ENCODE measurements at places on chromosomes 6 and 20. TPM values are rescaled to one million over a fixed set of nuclear protein-coding genes. Genes with fewer than 3 reads are reported as not detected.

GRCh38 chr6:104540743-104541142 lies 319.0 kb downstream of the HACE1 start:
- no peak overlapping the region for H3K4me3 ChIP-seq
- no peak for DNase-seq
- H3K36me3 ChIP-seq = no peaks in the 10 kb centered on the region
- H3K4me1 ChIP-seq = no peaks in the 10 kb centered on the region
- no peaks in the 10 kb centered on the region for H3K27me3 ChIP-seq

GRCh38 chr6:157089258-157089657 lies 234.1 kb downstream of the TMEM242 start:
- no peak overlapping the region for H3K4me3 ChIP-seq
- H3K27ac ChIP-seq = no peak overlapping the region
- no peaks in the 10 kb centered on the region for H3K27me3 ChIP-seq
- peaks cover 12% of the 10 kb centered on the region for H3K4me1 ChIP-seq
- no peaks in the 10 kb centered on the region for H3K36me3 ChIP-seq

DNA sequence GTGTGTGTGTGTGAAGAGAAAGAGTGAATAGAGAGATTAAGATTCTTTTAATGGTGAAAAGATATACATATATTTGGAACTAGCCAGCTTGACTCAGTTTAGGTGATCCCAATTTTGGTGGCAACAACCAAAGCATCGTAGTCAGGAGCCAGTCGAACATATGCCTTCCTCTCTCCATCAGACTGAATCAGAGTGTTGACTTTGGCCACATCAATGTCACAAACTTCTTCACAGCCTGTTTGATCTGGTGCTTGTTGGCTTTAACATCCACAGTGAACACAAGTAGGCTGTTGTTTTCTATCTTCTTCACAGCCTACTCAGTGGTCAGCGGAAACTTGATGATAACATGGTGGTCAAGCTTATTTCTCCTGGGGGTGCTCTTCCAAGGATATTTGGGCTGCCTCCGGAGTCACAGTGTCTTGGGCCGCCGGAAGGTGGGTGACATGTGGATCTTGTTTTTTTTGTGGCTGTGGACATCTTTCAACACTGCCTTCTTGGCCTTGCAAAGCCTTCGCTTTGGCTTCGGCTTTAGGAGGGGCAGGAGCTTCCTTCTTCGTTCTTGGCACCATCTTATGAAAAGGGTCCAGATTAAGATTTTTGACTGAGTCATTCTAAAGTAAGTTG lies 3.4 kb downstream of the HLA-F start:
- H3K27me3 ChIP-seq = no peaks in the 10 kb centered on the region
- H3K4me1 ChIP-seq = no peaks in the 10 kb centered on the region
- H3K36me3 ChIP-seq = no peaks in the 10 kb centered on the region
- H3K4me3 ChIP-seq = no peak overlapping the region
- no peak overlapping the region for H3K27ac ChIP-seq

DNA sequence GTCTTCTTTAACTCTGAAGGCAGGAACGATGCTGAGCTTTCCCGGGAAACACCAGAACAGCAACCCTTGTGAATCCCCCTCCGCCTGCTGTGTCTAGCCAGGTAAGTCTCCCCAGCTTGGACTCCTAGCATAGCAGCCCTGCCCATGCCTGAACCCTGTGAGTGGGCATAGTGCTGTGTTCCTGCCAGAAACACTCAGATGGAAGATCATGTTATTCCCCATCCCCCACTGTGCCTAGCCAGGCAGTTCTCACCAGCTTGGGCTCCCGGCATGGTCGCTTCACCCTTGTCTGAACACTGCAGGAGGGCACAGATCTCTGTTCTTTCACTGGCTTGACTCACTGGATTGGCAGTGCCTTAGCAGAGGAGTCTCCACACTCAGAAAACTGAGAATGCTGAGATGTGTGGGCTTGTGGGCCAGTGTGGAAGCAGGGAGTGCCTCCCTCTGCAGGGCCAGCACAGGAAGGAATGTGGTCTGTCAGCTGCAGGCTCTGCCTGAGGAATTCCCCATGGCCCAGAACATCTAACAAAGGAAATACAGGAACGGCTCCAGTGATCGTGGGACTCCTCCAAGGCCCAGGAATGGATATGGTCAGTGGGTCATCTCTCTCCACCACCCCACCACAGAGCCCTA lies 440.1 kb upstream of the ADGRB3 start:
- H3K27me3 ChIP-seq = no peaks in the 10 kb centered on the region
- no peaks in the 10 kb centered on the region for H3K4me1 ChIP-seq
- no peak overlapping the region for H3K4me3 ChIP-seq
- no peak overlapping the region for H3K27ac ChIP-seq
- peak; percentile 12 for DNase-seq
- no peaks in the 10 kb centered on the region for H3K36me3 ChIP-seq

GRCh38 chr6:106064756-106065155 lies 21.4 kb upstream of the PRDM1 start:
- no peak overlapping the region for H3K27ac ChIP-seq
- H3K4me1 ChIP-seq = no peaks in the 10 kb centered on the region
- H3K4me3 ChIP-seq = no peak overlapping the region
- no peaks in the 10 kb centered on the region for H3K36me3 ChIP-seq
- no peaks in the 10 kb centered on the region for H3K27me3 ChIP-seq

- H3K4me1 ChIP-seq = no peaks in the 10 kb centered on the region
- DNase-seq = no peak
- H3K27me3 ChIP-seq = no peaks in the 10 kb centered on the region
Observed at GRCh38 chr6:163790266-163790840, 375.8 kb downstream of the QKI start.

- H3K27me3 ChIP-seq = no peaks in the 10 kb centered on the region
- no peak for DNase-seq
- no peaks in the 10 kb centered on the region for H3K36me3 ChIP-seq
Observed at GRCh38 chr6:47352194-47352920, 42.7 kb upstream of the TNFRSF21 start.

DNA sequence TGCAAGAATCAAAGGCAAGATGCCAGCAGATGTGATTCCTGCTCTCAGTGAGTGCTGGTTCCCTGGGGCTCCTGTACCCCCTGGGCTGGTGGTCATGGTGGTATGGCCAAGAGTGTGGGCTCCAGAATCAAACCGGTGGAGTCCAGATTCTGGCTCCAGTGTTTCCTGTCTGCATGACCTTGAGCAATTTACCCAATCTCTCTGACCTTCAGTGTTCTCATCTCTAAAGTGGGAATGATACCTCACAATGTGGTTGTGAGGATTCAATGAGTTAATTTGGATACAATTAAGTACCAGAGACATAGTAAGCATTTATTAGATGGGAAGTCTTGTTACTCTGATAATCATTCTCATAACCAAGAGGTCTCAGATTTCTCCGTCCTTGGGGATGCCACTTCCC lies 218.4 kb upstream of the JARID2 start:
- H3K27ac ChIP-seq = no peak overlapping the region
- no peaks in the 10 kb centered on the region for H3K27me3 ChIP-seq
- H3K4me3 ChIP-seq = no peak overlapping the region

DNA sequence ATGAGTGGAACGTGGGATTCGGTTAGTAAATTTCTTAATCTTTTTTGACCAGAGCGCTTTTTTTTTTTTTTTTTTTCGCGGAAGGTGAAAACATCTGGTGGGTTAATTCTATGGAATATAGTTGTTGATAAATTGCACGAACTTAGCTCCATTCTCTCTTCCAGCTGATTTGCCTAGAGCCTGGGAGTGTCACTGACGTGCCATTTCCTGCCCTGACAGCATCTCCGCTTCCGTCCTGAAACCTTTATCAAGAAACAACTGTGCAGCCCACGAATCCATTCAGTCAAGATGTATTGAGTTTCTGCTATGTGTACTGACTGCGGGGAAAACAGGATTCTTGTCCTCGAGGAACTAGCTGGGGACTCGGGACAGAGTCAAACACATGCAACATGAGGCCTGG lies 59.5 kb upstream of the TGM3 start:
- H3K27ac ChIP-seq = no peak overlapping the region
- H3K36me3 ChIP-seq = no peaks in the 10 kb centered on the region
- H3K4me3 ChIP-seq = no peak overlapping the region
- H3K27me3 ChIP-seq = no peaks in the 10 kb centered on the region
- H3K4me1 ChIP-seq = no peaks in the 10 kb centered on the region

DNA sequence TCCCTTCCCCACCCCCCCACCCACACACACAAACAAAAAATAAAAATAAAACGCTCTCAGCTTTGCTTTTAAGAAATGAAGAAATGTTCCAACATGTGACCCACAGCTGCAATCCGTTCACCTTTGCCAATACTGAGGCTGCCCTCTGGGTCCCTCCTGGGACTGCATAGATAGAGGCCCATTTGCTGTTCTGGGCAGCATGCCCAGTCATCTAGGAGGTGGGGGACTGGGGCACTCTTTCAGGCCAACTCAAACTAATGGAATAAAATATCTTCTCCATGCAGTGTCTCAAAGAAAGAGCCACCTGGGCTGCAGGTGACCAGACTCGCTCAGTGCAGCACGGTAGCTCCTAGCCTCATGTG lies 79.9 kb downstream of the SLC22A3 start:
- no peaks in the 10 kb centered on the region for H3K36me3 ChIP-seq
- peak; percentile 88 for DNase-seq
- no peak overlapping the region for H3K4me3 ChIP-seq
- H3K27me3 ChIP-seq = no peaks in the 10 kb centered on the region

- no peak overlapping the region for H3K4me3 ChIP-seq
- no peaks in the 10 kb centered on the region for H3K27me3 ChIP-seq
- peaks cover 22% of the 10 kb centered on the region for H3K4me1 ChIP-seq
- H3K36me3 ChIP-seq = no peaks in the 10 kb centered on the region
- H3K27ac ChIP-seq = no peak overlapping the region
Observed at GRCh38 chr20:32780749-32781655, 18.8 kb downstream of the DNMT3B start.

- H3K27ac ChIP-seq = no peak overlapping the region
- H3K27me3 ChIP-seq = no peaks in the 10 kb centered on the region
- DNase-seq = no peak
- no peaks in the 10 kb centered on the region for H3K36me3 ChIP-seq
Observed at GRCh38 chr20:41145821-41146620, 8.7 kb downstream of the PLCG1 start.

GRCh38 chr6:88609983-88610382 lies 353.4 kb downstream of the RNGTT start:
- no peaks in the 10 kb centered on the region for H3K4me1 ChIP-seq
- H3K27me3 ChIP-seq = no peaks in the 10 kb centered on the region
- H3K36me3 ChIP-seq = peaks cover 3% of the 10 kb centered on the region
- DNase-seq = no peak
- H3K4me3 ChIP-seq = no peak overlapping the region
- no peak overlapping the region for H3K27ac ChIP-seq

GRCh38 chr6:126743076-126743475 lies 375.4 kb upstream of the RSPO3 start:
- H3K4me3 ChIP-seq = no peak overlapping the region
- H3K36me3 ChIP-seq = no peaks in the 10 kb centered on the region
- no peaks in the 10 kb centered on the region for H3K4me1 ChIP-seq
- DNase-seq = no peak
- H3K27me3 ChIP-seq = no peaks in the 10 kb centered on the region

DNA sequence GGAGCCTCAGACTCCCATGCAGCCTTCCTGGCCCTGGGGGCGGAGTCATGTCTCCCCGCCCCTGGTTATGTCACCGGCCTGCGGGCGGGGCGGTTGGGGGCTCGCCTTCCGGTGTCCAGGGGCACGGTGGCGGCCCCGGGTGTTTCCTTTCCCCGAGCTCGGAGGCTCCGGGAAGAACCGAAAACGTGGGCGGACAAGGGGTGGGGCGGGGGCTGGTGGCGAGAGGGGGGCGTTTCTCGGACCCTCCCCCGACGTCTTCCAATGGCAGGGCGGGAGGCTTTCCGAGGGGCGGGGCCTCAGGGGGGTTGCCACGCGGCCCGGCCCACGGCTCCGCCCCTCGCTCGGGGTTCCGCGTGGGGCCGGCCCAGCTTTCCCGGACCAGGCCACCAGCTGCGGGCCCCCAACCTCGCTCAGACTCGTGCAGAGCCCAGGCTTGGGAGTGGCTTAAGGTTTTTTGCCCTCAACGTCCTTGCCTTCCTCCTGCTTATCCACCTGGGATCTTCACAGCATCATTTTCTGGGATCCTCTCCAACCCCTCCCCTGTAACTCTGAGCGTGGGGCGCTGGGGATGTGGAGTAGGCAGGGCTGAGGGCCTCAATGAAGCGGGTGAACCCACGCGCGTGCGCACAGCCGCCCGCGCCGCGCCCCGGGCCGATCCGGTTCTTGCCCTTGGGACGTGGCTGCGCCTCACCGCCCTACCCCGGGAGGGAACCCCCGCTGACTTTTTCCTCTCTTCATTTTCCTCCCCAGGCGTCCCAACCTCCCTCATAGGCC lies 2.1 kb upstream of the NRN1 start:
- DNase-seq = peak; percentile 86
- no peaks in the 10 kb centered on the region for H3K4me1 ChIP-seq
- H3K27me3 ChIP-seq = peaks cover 10% of the 10 kb centered on the region
- peak overlapping the region; percentile 21 for H3K4me3 ChIP-seq
- peak overlapping the region; percentile 46 for H3K27ac ChIP-seq

DNA sequence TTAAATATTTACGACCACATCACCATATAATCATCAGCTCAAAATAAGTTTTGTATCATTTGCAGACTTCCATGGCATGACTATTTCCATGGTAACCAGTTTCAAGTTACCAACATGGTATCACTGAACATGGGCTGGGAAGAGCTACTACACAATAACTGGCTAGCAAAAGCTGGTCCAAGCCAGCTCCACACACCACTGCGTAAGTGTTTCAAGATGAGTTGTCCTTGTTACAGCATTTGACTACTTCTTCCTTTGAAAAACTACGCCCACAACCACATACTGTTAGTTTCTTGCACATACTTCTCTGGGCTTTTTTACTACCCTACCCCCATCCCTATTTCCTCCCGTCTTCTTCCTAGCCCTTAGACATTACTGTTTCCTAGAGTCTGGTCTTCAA lies 8.5 kb downstream of the CD164 start:
- no peak overlapping the region for H3K27ac ChIP-seq
- H3K36me3 ChIP-seq = no peaks in the 10 kb centered on the region
- no peaks in the 10 kb centered on the region for H3K27me3 ChIP-seq
- H3K4me1 ChIP-seq = peaks cover 7% of the 10 kb centered on the region
- DNase-seq = no peak

DNA sequence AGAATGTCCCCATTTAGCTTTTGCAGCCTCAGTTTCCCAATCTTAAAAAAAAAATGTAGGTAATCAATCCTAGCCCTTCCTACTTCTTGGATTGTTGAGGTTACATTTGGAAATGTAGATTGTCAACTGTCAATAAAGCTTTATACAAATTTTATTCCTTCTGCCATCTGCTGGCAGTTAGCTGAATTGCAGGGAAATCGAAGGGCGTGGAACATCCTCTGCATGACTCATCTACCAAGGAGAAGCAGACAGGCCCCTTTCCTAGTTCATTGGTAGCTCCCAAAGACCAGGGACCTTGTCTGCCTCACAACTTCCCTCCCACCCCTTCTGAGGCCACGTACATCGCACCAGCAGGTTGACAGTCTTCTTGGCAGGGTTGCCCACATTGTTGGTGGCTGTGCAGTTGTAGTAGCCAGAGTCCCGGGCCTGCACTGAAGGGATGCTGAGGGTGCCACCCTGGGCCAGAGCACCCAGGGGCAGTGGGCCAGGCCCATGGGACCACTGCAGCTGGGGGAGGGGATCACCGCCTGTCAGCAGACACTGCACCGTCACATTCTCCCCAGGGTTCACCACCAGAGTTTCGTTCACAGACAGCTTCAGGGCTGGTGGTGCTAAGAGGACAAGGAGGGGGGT lies 43.6 kb downstream of the MDGA1 start:
- no peaks in the 10 kb centered on the region for H3K4me1 ChIP-seq
- H3K36me3 ChIP-seq = no peaks in the 10 kb centered on the region
- no peak overlapping the region for H3K27ac ChIP-seq
- H3K4me3 ChIP-seq = no peak overlapping the region

Gene TNFRSF6B
- 31.0 TPM for polyA plus RNA-seq

Gene ENPP4
- polyA plus RNA-seq = 9.9 TPM

Gene C6orf52
- 0.80 TPM for polyA plus RNA-seq

Gene SEMG2
- not detected for polyA plus RNA-seq

Gene BEND6
- 0.27 TPM for polyA plus RNA-seq

Gene AGER
- polyA plus RNA-seq = 20.6 TPM

Gene PCK1
- 0.38 TPM for polyA plus RNA-seq

Gene DEFB132
- not detected for polyA plus RNA-seq

Gene PACRG
- polyA plus RNA-seq = 3.7 TPM

Gene TRIM10
- polyA plus RNA-seq = not detected

Gene TMEM170B
- 0.49 TPM for polyA plus RNA-seq
